ENCODE measurements at places on chromosomes 2 and 18.
A peak's percentile ranks its signal among the peaks of the same experiment; 100 is the strongest.

DNA sequence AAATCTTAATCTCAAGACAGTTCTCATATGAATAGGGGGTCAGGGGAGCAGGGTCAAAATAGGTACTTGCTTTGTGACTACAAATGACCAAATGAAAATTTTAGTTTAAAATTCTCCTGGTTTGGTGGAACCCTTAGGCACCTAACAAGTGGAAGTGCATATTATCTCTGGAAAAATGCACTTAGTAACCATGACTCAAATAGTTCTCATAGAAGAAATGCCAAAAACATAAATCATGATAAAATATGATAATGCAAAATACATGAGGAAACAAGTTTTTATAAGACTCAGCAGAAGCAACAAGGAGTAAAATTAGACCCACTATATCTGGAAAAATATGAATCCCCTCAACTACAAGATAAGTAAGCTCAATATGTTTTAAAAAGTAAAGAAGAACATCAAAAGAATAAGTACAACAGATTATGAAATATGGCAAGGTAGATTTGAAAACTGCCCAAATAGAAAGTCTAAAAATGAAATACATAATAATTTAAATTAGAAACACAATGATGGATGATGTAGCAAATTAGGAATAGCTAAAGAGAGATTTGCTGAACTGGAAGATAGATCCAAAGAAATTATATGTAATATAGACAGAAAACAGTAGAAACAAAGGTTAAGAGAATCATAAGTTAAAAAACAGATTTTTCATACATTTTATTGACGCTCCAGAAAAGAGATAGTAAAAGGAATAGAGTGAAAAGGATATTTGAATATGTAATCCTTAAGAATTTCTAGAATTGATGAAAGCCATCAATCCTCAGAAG is 308.3 kb downstream of the SETBP1 start:
- no peak for DNase-seq

DNA sequence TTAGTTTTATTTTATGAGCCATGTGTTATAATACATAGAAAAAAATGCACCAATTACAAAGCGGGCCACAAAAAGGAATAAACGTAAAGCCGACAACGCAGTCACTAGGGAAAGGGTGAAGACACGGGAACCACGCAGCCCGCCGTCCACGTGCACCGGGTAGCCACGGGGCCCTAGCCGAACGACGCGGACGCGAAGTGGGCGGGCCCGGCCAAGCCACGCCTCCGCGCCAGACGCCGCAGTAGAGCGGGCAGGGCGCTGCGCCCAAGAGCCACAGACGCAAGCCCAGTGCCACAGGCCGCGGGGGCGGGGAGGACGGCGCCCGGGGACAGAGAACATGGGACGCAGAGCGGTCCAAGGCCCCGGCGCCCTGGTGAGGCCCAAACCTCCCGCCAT is at the start of gene DUSP28:
TSS of gene DUSP28 (plus strand) at position 274 of the 396 bp plus-strand sequence. CDS start 328 bp downstream, outside the sequence.
- DNase-seq, result peak; percentile 91

DNA sequence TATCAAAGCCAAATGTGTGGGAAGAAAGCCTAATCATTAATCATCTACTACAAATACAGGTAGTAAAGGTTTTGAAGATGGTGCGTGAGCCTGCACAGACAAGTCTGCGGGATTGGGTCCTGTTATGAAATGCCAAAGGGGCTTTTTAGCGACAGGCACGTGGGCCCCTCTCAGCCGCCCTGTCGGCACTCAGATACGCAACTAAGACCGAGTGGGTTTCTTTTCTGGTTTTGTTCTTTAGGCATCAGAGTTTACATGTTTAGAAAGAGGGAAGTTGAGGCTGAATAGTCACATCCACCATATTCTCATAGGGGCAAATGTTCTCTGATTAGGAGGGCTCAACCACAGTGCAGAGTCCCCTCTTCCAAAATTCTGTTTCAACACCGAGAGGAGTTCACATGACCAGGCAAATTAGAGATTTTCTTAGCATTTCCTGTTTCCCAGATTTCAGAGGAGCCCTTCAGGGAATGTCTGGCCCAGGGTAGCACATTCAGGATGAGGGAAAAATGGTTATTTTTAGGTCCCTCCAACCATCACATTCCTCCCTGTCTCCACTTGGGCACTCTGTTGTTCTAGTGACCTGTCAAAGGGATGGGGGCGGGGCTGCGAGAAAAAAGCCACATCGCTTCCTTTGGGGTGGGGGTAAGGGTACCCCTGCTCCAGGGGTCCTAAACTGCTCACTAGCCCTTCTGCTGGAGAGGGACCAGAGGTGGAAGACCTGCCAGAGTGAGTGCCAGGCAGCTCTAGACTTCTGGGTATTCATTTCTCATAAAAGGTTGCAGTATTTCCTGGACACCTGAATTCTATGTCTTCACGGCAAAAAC is 159.2 kb downstream of the BCL2 start:
- DNase-seq, result no peak

GRCh38 chr2:121541495-121541894 is 10.8 kb downstream of the RNU4ATAC start:
- DNase-seq, result no peak

DNA sequence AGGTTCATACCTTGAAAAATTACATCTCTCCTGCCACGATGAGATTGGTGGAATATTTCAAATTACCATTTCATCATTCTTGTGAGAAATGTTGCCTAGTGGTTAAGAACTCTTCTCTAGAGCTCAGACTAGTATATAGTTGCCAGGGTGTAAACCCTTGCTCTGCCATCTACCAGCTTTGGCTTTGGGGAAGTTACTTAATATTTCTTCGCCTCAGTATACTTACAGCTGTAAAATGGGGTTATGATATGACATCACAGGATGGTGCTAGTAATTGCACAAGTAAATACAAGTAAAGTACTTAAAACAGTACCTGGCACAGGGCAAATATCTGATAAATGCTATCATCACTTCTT is 1.5 kb downstream of the SPOPL start:
- DNase-seq, result peak; percentile 35

Data from KBM-7 (cell line).